ENCODE measurements at places on chromosomes 2 and 18.

DNA sequence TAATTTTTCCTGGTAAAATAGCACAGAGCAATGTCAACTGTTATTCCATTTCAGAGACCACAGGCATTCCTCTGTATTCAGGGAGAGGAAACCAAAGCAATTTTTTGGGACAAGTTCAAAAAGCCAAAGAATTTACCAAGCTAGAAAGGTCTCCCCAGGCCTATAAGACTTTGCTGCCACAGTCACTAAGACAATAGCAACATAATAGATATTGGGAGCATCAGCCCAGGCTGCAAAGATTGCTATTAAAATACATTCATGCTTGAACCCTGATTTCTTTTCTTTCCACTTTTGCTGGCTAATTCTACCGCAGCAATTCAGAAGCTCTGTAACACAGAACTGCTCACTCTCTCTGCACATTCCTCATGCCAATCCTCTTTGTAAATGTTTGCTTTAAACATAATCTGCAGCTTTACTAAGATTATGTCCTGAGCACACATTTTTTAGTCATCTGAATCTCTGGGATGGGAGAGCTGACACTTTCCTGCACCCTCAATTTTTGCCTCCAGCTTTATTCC is 76.3 kb downstream of the CLHC1 start:
- DNase-seq, result no peak

DNA sequence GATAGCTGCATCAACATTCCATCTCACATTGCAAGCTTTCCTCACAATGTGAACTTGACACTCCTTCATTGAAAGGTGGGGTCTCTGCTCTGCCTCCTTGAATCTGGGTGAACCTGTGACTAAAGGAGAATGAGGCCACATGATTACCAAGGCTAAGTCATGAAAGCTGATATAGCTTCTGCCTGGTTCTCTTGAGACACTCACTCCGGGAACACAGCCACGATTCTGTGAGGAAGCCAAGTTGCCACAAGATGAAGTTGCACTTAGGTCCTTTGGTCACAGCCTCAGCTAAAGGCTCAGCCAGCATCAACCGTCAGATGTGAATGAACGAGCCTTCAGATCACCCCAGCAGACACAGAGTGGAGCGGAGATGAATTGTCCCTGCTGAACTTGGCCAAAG is 94.7 kb upstream of the FAM136A start:
- DNase-seq, result no peak

DNA sequence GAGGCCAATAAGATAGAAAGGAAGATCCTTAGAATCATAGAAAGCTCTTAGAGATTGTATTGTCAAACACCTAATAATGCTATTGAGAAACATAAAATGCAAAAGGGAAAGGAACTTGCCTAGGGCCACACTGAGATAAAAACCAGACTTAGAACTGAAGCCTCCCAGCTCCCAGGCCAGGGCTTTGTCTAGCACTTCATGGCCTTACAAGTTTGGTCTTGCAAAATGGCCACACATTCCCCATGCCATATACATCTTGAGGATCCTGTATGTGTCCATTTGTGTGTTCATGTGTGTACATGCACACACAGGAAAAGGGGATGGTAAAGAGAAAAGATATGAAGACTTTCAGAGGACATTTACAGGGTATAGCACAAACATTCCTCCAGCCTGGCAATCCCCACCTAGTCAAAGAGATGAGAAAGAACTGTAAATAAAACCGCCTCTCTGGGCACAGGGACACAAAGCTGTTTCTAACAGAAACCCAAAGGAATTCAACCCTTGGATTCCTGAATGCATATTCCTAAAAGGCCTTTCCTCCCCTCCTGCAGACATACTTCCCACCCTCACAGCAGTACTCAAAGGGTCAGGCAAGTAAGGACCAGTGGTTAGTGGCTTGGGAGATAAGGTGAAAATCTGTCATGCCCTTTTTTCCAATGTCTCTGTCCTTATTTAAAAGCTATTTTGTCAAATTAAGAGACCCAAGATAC is 99.7 kb upstream of the KLHL29 start:
- no peak for DNase-seq

DNA sequence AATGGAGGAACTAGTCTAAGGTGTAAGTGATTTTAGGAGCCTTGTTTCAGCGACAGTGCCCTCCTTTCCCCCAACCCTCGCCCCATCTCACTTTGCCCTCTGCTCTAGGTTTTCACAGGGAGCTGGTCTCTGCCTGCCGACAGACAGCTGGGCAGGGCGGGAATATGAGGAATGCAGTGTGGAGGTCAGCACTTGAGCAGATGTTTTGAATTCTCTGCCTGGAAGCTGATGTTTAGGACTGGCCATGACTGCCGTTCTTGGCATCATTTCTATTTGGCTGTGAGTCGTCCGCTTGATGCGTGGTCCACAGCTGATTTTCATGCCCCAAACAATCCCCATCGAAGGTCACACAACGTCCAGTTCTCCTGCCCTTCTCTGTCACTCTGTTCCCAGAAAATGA is 55.1 kb upstream of the SIX3 start:
- no peak for DNase-seq

GRCh38 chr2:70746094-70746974 is 21.7 kb downstream of the ADD2 start:
- no peak for DNase-seq

DNA sequence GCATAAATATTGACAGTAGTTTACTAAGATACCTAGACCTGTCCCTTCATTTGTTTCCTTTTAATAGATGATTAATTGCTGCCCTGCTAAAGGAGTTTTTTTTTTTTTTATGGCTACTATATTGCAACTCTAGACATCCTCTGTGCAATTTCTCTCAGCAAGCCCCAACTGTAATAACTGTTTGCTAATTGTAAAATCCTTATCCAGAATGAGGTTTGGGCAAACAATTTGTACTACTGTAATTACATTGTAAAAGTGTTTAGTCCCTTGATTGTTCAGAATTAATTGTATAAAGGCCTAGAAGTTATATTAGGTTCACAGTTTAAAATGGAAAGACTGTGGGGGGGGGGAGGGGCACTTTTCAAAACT is 3.7 kb upstream of the MEIS1 start:
- DNase-seq, result no peak

DNA sequence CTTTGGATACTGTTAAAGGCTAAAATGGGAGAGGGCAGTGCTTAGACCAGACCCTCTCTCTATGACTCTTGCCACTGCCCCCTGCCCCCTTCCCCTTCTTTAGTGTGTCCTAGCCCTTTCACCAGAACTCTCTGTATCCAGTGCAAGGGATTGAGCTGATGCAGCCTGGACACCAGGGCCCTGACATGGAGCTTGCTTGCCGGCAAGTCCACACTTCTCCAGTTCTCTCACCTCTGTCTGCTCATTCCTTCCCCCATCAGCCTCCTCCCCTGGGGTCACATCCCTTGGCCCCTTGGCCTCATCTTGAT is 1.5 kb upstream of the WNT6 start:
- no peak for DNase-seq

- no peak for DNase-seq
Measured at GRCh38 chr18:3984163-3984757, 470.8 kb downstream of the DLGAP1 start.

GRCh38 chr2:86319700-86320580 is 17.5 kb downstream of the REEP1 start:
- DNase-seq, result no peak
